Fibroblast of skin of left biceps (primary cell): ENCODE measurements at places on chromosomes 5 and 9.

- no peak for DNase-seq
Measured at GRCh38 chr5:145853781-145854376, 18.7 kb upstream of the PRELID2 start.

DNA sequence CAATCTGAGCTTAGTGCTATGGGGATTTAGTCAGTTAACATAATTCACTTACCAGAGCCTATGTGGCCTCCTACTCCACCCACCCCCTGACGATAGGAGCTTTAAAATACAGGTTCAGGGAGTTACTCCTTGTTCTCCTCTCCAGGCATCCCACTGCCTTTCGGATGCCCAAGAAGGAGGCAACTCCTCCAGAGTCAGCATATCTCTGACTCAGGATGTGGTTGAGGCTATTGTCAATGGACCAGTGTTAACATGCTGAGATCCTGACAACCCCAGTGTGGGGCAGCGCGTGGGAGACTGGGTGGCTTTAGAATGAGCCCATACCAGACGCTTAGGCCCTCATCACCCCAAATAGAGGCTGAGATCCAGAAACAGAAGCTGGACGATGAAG is 27.4 kb downstream of the BICD2 start:
- DNase-seq = no peak

- no peak for DNase-seq
Measured at GRCh38 chr5:173556142-173557028, 60.1 kb downstream of the BOD1 start.

DNA sequence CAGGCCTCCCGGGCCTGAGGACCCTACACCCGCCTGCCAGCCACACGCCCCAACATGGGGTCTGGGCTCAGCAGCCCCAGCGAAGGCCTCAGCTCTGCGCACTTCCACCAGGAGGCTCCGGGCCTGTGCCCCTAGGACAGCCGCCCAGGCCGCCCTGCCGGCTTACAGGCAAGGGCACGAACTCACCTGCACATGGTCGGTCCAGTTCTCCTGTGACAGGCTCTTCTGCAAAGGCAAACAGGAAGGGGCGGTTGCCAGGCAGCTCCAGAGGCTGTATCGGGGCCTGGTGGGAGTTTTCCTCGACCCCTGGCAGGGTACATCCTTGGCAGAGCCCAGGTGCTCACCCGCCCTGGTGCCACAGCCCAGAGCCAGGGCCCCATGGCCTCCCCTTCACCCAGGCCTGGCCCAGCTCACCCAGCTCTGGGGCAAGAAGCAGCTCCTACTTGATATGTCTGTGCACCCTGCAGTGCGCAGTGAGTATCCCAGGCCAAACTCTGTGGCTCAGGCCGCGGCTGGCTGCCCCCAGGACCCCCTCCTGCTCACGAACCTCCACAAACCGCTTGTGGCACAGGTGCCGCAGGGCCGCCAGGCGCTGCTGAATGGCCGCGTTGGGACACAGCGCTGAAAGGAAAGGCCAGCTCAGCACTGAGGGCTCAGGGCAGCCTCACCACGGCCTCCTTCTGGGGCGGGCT is 52.2 kb upstream of the NRARP start:
- no peak for DNase-seq

DNA sequence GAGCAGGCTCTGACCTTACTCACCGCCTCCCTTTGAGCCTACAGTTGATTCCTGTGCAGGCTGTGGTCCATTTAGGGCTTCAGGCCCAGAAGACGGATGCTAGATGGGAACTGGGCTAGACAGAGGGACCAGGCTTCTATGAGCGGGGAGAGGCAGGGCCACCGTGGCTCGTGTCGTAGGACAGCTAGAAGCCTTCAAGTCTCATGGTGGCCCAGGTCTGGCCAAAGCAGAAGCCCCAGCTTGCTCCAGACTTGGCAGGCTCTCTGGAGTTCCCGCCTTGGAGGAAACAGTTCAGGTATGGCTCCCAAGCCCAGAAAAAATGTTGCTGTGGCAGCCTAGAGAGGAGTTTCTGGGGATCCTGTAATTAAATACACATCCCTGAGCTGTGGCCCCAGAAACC is 10.9 kb upstream of the NR5A1 start:
- no peak for DNase-seq

- no peak for DNase-seq
Measured at GRCh38 chr9:31023847-31024246, 1360.6 kb upstream of the ACO1 start.

DNA sequence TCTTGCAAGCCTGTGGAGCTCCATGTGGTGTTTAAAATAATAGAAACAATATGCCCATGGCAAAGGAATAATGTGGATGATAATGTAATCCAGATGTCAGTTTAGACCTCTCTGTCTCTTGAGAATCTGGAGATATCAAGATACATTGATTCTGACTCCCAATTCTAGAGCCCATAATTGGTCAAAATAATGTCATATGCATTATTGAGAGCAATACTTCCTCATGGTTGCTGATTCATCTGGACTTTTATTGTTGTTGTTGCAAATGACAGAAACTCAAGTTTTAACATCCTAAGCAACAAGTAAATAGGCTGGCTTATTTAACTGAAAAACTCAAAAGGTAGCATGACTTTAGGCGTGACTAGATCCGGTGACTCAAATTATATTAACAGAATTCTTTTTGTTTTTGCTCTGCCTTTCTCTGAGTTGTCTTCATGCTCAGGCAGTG is 152.1 kb downstream of the PCSK1 start:
- DNase-seq = no peak

DNA sequence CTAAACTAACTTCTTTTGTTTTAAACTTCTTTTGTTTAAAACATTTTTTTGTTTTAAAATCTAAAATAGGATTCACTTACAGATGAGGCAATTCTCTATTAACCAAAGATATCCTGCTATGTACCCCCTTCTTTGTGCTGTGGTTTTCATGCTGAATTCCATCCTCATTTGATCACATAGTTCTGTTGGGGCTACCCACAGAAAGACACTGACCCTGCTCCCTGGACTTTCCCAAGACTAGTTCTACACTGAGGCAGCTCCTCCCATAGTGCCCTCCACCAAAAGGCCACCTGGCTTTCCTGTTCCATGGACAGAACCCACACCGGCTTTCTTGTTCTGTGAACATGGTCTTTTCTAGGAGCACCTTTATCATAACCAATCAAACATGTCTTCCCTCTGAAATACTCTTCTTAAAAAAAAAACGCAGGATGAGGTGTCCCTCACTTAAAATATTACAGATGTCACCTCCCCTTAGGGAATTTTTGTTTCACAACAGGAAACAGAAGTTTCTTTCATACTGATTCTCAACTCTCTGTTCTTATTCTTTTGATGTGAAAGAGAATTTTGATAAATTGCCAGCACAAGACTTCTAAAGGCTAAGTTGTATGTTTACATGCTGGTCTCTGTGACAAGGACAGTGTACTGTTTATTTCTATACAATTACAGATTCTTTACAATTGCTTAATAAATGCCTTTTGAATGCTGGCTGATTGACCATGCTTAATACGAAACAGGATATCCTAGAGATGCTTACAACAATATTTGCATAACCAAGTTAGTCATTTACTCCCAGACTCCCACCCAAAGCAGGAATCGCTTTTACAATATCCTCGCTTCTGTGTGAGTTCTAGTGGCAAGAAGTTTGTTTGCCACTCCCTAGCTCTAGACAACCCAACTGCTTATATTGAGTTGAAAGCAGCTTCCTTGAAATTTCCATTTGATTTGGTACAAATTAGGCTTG is 300.4 kb downstream of the DTWD2 start:
- no peak for DNase-seq

- no peak for DNase-seq
Measured at GRCh38 chr9:69579760-69580581, 92.2 kb downstream of the APBA1 start.

DNA sequence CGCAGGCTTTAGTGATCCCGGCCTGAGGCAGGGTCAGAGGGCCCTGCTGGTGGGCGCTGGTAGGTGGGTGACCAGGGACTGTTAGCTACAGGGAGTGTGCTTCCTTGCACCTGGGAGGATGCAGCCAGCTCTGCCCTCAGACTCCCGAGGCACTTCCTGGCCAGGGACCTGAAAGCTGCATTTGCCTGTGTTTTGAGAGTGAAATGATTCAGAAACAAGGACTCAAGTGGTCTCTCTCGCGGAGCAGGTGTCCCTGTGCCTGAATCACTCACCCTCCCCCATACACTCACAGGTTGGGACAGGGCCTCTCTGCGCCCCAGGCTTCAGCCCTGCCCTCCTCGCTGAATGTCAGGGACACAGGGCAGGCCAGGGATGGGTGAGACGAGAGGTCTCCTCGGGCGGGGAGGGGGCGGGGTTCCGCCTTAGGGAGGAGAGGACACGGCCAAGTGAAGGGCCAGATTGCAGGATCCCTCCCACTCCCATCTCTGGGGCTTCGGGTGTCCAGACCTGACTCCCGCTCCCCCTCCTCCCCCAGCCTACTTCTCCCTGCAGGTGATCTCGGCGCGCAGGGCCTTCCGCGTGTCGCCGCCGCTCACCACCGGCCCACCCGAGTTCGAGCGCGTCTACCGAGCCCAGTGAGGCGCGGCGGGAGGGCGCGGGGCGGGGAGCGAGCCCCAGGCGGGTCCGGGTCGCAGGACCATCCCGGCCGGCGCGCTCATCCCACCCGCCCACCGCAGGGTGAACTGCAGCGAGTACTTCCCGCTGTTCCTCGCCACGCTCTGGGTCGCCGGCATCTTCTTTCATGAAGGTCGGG is 1.5 kb downstream of the LTC4S start:
- no peak for DNase-seq

- DNase-seq = no peak
Measured at GRCh38 chr5:149707097-149707496, 23.0 kb upstream of the PPARGC1B start.
